Ureter (tissue), 1 donor: ENCODE measurements at places on chromosomes 3 and 15.

GRCh38 chr15:98682992-98683701 is 34.8 kb downstream of the IGF1R start:
- no peak for DNase-seq

DNA sequence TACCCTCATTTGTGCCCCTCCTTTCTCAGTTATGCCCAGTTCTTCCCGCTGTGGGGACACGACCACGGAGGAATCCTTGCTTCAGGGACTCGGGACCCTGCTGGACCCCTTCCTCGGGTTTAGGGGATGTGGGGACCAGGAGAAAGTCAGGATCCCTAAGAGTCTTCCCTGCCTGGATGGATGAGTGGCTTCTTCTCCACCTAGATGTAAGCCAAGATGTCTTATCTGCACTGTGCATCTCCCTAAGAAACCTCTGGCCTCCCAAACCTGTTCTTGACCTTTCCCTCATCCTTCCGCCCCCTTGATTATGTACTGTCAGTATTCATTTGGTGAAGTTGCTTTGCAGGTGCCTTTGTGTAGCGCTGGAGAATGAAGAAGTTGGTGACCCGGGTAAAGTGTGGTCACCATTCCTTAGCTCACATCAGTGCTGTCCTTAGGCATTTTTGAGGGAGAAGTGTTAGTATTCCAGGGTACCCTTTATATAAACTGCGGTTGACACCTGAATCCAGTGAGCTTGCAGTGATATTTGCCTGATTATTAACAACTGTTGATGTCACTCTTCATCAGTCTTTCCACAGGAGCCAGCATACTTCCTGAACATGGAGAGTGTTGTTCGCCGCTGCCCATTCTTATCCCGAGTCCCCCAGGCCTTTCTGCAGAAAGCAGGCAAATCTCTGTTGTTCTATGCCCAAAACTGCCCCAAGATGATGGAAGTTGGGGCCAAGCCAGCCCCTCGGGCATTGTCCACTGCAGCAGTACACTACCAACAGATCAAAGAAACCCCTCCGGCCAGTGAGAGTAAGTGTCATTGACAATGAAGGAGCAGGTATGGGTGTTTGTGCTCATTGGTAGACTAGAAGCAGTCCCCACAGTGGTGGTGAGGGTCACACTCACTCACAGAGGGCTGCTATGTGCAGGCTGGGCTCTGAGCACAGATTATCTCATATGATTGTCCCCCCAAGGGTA is 966 bp downstream of the ALAS1 start:
- no peak for DNase-seq

DNA sequence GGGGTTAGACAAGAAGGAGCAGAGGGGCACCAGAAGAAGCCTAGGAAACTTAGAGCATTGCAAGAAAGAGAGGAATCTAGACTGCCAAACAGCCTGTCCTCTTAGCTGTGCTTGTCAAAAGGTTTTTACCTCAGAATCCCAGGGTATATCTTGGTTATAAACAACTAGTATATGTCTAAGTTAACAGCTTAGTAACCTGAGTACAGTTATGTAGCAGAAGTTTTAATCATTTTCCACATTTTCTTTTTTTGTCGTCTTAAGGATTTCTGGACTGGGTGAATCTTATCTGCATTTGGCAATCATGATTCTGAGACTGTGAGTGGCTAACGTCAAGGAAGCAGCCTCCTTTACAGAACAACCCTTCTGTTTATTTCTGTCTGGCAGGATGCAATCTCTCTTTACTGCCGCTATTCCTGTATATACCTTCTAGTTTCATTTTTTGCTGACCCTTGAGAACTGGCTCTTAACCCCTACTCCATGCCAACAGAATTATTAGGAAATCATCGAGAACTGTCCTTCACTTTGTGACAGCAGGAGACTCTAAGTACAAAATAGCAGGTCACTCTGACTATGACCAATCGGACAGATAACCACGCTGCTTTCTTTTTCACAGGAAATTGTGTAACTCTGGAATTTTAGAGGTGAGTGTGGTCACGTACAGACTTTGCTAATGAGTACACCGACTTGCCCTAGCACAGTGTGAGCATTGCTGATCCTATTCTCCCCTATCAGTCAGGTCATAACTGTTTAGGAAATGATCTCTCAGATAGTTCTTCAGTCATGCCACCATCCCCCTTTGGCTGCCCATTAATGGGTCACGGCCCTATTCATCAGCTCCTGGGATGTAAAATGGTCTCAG is 3.3 kb upstream of the CP start:
- DNase-seq, result no peak

- DNase-seq, result no peak
These were observed 316.9 kb upstream of the ICE2 start for GRCh38 chr15:60795889-60796288.

DNA sequence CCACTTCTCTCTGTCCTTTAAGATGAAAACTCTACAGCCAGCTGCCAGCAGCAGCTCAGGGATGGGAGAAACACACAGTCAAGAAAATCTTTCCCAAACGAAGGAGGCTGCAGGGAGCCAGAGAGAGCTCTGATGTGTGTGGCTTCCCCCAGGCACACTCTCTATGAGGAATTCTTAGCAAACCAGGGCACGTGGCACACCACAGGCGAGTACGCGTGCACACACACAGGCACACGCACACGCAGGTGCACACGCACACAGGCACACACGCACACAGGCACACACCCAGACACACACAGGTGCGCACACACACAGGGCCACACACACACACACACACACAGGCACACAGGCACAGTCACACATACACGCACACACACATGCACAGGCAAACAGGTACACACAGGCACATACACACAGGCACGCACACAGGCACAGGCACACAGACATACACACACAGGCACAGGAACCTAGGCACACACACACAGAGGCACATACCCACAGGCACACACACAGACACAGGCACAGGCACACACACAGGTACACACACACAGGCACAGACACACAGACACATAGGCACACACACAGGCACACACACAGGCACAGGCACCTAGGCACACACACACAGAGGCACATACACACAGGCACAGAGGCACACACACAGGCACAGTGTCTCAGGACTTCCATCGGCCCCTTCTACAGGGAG is 91.5 kb upstream of the ATP2B2 start:
- no peak for DNase-seq

DNA sequence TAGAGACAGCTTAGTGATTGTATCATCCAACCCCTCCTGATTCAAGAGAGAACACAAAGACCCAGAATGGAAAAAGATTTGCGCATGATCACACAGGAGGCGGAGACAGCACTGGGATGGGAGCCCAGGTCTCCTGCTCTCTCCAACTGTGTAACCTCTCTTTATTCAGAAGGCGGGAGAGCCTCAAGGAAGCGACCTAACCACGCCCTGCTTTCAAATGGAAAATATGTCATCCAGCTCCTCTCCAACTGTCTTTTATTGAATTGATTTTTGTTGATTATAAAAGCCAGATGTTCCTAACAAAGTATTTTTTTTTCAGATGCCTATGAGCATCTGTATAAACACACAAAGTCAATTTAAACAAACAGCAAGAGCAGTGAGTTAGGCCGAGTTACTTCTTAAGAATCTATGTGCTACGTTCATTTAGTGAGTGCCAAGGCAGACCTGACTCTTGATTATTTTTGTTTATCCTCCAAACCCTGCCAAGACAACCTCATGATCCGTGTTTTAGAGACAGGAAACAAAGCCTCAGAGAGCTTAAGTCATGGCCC is 74.5 kb downstream of the BFSP2 start:
- DNase-seq, result peak; percentile 68

GRCh38 chr3:195453236-195453635 is 10.4 kb upstream of the ACAP2 start:
- no peak for DNase-seq

GRCh38 chr3:167253037-167253436 is 127.1 kb downstream of the ZBBX start:
- DNase-seq, result no peak

GRCh38 chr3:67647390-67647878 is 7.0 kb downstream of the SUCLG2 start:
- DNase-seq, result no peak

DNA sequence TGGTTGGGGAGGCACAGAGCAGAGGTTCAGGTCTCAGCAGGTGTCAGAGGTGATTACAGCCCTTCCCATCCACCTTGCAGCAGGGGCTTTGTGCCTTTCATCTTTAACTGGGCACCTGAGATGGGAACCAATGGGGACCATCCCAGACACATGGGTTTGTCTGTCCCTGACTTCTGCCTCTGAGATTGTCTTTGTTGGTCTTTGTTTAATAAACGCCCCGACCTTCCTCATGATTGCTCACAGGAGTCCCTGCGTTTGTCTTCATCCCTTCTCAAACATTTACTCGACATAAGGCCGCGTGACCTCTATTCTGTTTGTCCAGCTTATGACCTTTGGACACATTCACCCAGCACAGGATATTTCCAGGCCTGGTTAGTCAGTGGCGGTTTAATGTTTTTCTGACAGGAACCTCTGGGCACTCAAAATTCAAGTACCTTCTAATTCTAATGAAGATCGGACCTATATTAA is 5.9 kb downstream of the ZSCAN2 start:
- DNase-seq, result no peak

GRCh38 chr15:68678746-68679145 is 100.0 kb downstream of the CORO2B start:
- DNase-seq, result no peak

- DNase-seq, result no peak
These were observed 229.6 kb downstream of the GBE1 start for GRCh38 chr3:81531846-81532245.

- DNase-seq, result no peak
These were observed 383.5 kb upstream of the WNT5A start for GRCh38 chr3:55870594-55870993.

- DNase-seq, result no peak
These were observed 720.2 kb downstream of the MCTP2 start for GRCh38 chr15:94951538-94951937.

DNA sequence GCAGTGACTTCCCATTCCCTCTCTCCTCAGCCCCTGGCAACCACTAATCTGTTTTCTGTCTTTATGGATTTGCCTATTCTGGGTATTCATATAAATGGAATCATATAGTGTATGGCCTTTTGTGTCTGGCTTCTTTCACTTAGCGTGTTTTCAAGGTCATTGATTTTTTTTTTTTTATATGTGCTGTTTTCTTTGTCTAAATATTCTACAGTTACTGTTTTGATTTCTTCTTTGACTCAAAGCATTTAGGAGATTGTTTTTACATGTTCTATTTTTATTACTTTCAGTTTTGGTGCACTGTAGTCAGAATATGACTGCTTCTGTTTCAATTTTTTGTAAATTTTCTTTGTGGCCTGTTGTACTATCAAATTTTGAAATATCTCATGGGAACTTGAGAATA is 71.9 kb upstream of the RNU6-1 start:
- no peak for DNase-seq

DNA sequence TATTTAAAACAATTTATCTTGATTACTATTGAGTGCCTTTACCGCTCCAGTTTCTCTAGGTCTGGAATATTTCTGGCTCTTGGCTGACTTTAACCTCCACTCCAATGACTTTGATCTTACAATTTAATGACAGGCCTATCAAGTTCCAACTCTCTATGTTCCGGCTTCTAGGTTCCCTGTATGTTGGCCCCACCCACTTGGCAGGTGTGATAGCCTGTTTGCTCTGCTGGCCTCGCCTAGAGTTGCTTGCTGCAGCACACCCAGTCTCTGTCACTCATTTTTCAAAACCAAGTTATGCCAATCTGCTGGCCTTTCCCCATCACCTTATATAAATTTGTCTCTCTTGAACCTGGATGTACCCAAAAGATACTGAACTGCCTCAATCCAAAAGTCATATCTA is 428.0 kb downstream of the ROBO1 start:
- peak; percentile 52 for DNase-seq

GRCh38 chr3:43907508-43907858 is 216.7 kb downstream of the ABHD5 start:
- DNase-seq, result no peak

DNA sequence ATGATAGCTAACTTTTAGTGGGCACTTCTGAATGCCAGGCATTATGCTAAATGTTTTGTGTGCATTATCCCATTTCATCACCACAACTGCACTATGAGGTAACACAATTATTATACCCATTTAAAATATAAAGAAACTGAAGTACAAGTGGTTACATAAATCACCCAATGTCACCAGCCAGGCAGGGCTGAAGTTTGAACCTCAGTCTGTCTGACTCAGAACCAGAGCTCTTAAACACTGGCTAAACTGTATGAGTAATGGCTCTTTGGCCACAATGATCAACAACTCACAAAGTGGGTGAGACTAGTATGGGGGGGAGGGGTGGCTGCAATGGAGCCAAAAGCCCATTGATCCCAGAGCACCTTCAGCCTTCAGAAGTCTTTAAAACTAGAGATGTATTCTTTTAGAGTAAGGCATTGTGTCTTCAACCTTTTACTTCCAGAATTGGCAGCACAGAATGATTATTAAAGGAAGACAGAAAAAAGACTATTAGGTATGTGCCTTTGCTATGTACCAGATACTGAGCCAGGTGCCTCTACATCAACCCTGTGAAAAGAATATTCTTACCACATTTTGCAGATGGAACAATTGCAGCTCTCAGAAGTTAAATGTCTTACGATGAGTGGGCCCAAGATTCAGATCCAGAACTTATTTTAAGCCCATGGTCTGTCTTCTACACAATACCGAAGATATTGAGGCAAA is 166.9 kb downstream of the UACA start:
- no peak for DNase-seq

DNA sequence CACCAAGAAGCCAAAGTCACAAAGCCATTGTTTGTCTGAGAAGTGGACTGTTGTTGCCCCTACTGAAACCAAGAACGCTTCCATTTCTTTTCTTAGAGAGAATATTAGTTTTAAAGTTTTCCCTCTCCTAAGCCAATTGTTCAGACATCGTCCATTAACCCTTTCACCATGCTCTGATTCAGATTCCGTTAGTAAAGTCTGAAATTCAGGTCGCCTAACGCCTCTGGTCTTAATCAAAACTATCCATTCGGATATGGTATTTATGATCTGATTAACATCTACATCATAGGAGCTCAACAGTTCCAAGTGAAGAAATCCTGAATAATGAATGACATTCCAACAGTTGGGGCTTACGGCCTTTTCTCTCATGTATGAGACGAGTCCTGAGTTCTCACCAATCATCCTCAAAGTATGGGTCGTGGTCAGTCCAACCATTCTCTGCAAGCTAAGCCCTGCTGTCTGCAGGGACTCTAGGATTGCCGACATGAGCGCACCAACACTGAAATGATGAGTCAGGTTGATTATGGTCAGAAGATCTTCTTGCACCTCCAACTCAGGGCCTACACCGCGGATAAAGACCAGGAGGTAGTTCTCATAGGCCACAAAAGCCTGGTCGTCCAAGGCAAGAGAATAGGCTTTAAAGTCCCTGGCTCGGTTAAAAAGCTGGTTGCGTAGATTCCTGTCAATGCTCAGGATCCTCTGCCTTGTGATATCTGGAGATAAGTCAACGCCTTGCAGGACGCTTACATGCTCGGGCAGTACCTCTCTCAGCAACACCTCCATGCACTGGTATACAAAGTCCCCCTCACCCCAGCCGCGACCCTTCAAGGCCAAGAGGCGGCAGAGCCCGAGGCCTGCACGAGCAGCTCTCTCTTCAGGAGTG is 767 bp downstream of the EPM2AIP1 start:
- no peak for DNase-seq

DNA sequence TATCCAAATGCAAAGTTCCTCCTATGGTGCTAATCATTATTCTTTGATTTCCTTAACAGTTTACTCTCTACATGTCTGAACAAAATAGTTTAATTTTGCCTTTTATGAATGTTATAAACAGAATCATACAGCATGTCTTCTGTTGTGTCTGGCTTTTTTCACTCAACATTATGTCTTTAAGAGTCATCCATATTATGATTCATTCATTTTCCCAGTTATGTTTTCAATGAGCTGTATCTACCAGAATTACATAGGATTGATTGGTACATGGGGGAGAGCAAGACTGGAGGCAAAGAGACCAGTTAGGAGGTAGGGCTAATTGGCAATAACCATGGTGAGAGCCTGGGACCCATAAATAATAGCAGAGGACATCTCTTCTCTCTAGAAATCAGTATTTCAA is 16.6 kb upstream of the RAP2B start:
- DNase-seq, result no peak
